ENCODE measurements at places on chromosomes 12 and 14. TPM values are rescaled to one million over a fixed set of nuclear protein-coding genes. Genes with fewer than 3 reads are reported as not detected.

GRCh38 chr14:33631021-33631420, 319.9 kb downstream of the EGLN3 start:
- DNase-seq, result no peak

- no peak for DNase-seq
Observed at GRCh38 chr12:94458877-94459727, 565 bp downstream of the CEP83 start.

GRCh38 chr12:89153341-89153740, 199.0 kb downstream of the DUSP6 start:
- no peak for DNase-seq

Gene ACOT6
- not detected for total RNA-seq

Gene HOXC4
- total RNA-seq, result not detected

Gene RAB2B
- total RNA-seq, result 27.6 TPM

GRCh38 chr12:132494294-132495164, 4.6 kb downstream of the FBRSL1 start:
- no peak for DNase-seq

DNA sequence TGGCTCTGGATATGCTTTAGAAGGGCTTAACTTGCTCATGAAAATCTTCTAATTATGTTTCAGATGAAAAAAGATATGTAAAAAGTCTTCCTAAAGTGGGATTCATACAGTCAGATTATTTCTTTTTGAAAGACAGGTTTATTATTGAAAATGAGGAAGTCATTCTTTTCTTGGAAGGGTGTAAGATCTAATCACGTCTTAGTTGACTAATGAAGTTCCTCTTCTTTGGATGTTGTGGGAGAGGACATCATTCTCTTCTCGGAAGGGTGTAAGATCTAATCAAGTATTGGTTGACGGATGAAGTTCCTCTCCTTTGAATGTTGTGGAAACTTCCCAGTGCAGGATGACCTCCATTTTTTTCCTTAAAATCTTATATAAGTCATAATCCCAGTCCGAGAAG, 74.9 kb downstream of the ALG10 start:
- no peak for DNase-seq

DNA sequence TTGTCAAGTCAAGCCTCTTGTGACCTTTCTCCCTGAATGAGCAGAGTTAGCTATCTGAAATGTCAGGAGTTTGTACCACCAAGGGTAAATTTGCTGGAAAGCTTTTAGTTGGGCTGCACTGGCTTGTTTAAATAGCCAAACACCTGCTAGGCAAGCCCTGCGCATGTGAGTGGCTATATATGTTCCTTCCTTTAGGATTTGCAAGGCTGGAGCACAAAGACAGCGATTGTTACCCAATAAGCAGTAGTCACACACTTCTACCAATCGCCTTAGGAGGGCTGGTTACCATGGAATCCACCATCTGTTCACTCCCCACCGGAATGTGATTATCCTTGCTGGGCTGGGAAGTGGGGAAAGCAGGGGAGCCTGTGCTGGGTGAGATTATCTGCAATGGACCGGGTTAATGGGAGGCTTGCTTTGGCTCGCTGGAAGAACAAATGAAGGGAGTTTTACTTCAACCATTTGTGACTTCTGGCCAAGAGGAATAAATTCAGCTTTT, 102.5 kb downstream of the FGD4 start:
- peak; percentile 76 for DNase-seq

Gene CAPZA3
- total RNA-seq, result not detected

GRCh38 chr12:75822416-75822815, 209.2 kb downstream of the PHLDA1 start:
- DNase-seq, result no peak

- no peak for DNase-seq
Observed at GRCh38 chr12:49279706-49280159, 14.9 kb downstream of the TUBA1C start.

- no peak for DNase-seq
Observed at GRCh38 chr12:53063708-53064612, 14.1 kb downstream of the TNS2 start.

Gene RDH12
- total RNA-seq, result 1.1 TPM

Gene SIX4
- total RNA-seq, result 38.9 TPM

Gene ZNF384
- 60.1 TPM for total RNA-seq

DNA sequence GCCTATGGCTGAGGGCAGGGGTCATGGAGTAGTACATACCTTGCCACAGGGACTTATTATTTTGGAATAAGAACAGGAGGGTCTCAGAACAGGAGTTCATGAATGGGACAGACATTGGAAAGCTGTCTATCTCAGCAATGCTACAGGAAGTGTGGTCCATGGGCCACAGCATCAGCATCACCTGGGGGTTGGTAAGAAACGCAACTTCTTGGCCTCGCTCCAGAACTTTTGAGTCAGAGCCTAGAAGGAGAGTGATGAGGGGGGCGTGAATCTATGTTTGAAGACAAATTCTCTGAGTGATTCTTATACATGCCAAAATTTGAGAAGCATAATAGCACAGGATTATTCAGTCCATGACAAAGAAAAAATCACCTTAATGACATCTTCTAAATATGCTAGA, 156.6 kb downstream of the RPAP3 start:
- DNase-seq, result no peak
